Activated T-helper 2 cell treated with anti-CD3 and anti-CD28 coated beads, Interferon-gamma antibody, Interleukin-2, Interleukin-4, amounts not matched to agents 10 μg/mL and 5 μg/mL and 100 μg/mL, durations not matched to agents 14 hours and 24 hours and 36 hours (primary cell): ENCODE measurements at places on chromosomes 5 and 9.

DNA sequence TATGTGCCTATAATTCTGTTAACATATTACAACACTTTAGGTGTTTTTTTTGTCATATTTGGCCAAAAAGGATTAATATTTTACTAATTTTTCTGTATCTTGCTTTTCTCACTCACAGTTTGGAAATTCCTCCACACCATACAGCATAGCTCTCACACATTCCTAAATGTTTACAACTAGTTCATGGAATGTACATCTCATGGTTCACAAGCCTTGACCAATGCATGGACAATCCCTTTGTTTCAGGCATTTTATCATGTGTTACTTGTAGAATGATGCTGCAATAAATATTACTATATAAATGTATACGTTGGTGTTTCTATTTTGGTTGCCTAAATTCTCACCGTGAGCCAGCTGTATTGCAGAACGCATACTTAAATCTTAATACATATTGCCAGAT is 80.5 kb upstream of the SPATA31C2 start:
- no peak for DNase-seq

- no peak for DNase-seq
Observed at GRCh38 chr5:17890501-17890900, 256.2 kb downstream of the TAF11L14 start.

DNA sequence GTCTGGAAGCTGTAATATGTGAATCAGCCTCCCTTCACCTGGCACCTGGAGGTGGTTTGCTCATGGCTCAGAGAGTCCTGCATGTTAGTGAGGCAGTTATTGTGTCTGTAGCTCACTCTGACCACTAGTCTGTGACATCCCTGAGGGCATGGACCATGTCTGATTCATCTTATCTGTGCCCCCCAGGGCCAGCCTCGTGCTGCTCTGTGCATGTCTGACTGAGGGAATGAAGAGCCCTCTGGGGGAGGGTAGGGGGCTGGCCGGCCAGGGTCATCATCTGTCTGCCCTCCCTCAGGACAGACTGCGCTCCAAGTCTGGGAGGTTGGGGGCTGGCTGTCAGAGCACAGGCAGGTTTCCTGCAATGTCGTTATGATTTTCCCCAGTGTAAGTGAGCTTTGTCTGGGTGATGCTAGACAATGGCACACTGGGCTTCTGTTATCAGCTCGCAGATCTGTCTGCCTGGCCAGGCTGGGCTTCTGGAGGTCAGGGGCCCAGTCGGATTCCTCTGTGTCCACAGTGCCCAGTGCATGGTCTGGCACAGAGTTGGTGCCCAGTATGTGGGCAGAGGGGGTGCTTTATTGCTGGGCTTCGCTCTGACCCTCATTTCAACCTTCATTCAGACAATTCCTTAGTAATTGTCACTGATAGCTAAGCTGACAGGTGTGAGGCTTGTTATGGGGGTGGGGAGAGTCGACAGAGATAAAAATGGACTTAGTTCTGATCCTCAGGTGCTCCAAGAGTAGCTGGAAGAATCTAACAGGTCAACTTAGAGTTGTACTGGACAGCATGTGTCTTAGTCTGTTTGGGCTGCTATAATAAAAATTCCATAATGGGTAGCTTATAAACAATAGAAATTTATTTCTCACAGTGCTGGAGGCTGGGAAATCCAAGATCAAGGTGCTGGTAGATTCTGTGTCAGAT is 85.7 kb upstream of the SHB start:
- no peak for DNase-seq

- DNase-seq = no peak
Observed at GRCh38 chr5:72036951-72037350, 70.3 kb upstream of the MAP1B start.

- no peak for DNase-seq
Observed at GRCh38 chr9:133996531-133997520, 4.7 kb upstream of the VAV2 start.

- DNase-seq = no peak
Observed at GRCh38 chr9:125690679-125691078, 16.3 kb downstream of the MAPKAP1 start.

DNA sequence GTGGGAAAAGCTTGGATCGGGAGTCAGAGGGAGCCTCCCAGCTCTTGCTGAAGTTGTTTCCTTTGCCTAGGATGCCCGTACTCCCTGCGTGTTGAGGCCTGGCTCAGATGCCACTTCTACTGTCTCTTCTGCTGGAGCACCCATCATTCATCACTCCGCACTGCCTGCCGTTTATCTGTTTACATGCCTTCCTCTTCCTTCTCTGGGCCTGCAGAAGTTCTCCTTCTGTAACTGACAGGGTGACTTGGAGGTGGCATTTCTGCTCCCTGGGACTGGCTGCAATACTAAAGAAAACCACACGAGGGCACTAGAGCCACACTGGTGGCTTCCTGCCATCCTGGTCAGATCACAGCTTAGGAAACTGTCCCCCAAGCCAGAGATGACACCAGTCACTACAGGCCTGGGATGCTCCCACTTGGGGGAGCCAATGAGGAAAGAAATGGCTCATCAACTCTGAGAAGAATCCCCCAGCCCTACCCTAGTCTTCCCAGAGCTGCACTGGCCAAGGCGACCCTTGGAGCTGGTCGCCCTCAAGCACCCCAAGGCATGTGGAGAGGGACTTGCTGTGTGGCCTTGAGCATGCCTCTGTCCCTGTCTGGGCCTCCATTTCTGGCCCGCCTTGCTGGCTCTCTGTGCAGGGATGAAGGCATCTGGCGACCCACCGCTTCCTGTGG is 9.7 kb upstream of the SLC25A51 start:
- DNase-seq = peak; percentile 71

DNA sequence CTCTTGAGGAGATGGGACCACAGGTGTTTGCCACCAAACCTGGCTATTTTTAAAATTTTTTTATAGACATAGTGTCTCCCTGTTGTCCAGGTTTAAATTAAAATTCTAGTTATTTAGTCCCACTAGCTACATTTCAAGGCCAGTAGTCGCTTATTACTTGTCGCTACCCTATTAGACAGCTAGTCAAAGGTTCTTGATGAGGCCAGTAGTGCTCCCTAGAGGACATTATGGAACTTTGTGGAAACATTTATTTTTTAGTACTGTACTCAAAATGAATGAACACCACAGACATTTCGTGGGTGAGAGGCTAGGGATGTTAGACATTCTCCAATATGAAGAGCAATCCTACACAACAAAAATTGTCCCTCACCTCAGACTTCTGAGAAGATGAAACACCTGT is 14.4 kb upstream of the GRXCR2 start:
- no peak for DNase-seq

- DNase-seq = no peak
Observed at GRCh38 chr9:96605328-96605727, 14.3 kb downstream of the CDC14B start.

DNA sequence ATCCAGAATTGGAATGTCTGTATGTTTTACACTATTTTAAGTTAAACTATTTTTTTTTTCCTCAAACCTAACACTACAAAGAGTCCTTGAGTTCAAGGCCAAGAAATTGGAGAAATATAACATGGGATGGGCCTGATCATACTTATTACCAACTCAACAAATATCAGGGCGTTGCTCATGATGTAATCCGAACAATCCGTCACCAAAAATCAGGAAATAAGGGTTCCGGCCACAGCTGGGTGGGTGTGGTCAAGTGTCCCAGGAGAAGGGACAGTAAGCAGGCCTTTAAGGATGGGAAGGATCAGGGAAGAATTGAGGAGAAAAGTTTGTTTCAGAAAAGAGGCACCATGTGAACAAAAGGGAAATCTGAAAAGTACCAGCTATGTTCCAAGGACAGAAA is 29.8 kb downstream of the MED27 start:
- DNase-seq = no peak

DNA sequence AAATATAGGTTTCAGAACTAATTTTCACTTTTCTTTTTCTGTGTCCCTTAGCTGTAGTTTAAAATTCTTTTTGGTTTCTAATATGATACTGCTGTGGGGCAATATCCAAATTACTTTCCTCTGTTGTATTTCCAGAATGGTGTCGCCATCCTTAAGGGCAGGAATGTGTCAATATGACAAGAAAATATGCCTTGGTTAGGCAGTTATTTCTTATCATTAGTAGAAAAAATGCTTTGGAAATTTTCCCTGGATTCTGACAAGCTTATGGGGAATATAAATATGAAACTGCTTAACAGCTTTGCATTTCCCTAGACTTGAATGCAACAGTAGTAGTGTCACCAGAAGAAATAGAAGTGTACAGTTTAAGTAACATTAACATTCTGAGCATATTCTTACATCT is 29.4 kb downstream of the ANKRD34B start:
- no peak for DNase-seq

DNA sequence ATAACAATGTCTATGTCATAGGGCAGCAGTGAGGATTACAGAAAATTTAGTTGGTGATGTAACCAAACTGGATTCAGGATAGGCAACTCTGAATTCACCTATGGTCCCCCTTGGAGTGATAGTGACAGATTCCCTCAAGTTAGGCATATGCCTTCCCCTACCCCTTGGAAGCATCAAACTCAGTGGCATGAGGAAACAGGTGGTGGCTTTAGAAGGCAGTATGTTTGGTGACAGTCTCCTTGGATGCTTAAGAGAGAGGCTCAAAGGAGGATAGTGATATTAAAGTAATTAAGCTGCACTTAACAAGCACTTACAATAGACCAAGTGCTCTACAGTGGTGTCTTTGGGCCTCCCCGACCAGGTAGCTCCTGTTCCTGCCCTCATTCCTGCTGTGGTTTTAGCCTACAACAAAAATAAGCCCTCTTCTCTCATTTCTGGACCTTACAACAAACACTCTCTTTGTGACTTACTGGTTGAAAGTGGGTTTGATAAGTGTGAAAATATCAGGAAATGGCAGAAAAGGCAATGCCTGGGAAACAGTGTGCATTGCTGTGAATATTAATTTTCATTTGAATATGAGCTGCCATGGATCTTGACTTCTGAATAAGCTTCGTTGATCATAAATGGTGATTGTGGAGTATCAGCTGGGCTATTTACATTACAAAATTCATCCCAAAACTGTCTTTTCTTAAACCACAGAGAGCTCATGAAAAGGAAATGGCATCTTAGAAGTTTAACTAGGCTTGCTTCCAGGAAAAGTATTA is 29.2 kb downstream of the NR4A3 start:
- DNase-seq = no peak

DNA sequence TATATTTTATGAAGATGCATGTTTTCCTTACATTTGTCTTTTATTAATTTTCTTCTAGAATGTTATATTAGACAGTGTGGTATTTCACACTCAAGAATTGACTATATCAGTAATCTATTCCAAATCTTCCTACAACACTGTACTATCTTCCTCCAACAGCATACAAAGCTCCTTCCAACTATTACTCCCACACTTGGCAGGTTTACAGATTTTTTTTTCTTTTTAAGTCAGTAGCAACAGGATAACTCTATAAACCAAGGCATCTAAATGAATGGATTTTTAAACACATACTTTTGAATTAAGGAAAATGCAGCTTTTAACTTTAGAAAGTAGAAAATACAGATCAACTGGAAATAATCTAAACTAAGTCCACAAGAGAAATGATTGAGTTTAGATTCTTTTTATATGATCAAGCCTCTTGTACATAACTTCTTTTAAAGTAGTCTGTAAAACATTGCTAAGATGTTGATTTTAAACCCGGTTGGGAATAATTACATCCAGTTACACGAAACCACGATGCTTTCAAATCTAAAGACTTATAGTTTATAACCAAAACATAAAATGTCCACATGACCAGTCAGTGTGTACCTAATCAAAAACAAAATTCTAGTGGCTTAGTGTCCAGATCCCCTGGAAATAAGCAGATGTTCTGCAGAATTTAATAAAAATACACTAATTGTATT is 281.6 kb downstream of the ADAMTS6 start:
- no peak for DNase-seq

DNA sequence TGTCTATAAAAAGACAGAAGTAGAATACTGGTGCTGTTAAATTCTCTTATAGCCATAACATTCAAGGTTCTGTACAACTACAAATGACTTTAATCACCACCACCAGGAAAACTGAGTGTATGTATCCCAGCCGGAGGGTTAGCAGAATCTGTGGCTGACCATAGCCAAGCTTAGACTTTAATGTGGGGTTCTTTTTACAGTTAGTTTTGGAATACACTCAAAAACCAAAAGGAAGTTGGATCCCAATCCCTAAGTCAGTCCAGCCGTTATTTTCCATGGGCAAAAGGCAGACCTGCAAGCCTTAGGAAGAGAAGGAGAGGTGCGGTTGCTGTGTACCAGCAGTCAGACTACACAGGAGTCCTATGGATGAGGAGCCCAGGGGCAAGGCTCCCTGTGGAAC is 179.8 kb downstream of the ENC1 start:
- no peak for DNase-seq

GRCh38 chr5:181053488-181054121 is 13.5 kb downstream of the BTNL9 start:
- no peak for DNase-seq

DNA sequence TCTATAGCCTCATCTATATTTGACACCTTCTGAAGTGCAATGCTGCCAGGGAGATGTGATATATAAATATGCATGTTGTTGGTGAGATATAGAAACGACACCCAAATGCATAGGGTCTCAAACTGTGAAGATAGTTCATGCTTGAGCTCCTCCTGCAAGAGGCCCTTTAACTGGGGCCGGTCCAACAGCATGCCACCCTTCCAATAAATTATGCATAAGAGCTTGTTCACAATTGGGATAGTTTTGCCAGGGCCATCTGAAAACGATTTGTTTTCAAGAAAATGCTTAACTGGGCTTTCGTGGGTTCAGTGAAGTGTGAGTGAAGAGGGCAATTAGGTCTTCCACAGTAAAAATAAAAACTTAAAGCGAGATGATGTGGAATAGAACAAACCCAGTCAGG is 424.2 kb upstream of the WWC1 start:
- DNase-seq = no peak

- no peak for DNase-seq
Observed at GRCh38 chr9:129749575-129749974, 3.3 kb downstream of the PTGES start.

- no peak for DNase-seq
Observed at GRCh38 chr5:16229357-16229940, 49.9 kb upstream of the MARCHF11 start.

- DNase-seq = no peak
Observed at GRCh38 chr5:58462623-58463230, 2.8 kb upstream of the PLK2 start.

DNA sequence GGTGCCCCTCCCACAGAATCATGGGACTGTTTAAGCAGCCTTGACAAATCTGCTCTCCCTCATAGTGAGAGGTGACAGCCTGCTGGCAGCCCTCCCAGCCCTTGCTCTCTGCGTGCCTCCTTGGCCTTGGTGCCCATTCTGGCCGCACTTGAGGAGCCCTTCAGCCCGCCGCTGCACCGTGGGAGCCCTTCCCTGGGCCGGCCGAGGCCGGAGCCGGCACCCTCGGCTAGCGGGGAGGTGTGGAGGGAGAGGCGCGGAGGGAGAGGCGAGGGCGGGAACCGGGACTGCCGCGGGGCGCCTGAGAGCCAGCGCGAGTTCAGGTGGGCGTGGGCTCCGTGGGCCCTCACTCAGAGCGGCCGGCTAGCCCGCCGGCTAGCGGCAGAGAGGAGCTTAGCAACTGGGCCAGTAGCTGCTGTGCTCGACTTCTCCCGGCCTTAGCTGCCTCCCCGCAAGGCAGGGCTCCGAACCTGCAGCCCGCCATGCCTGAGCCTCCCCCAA is 125.9 kb upstream of the MYO10 start:
- no peak for DNase-seq

GRCh38 chr5:163504079-163504931 is 1.1 kb upstream of the MAT2B start:
- DNase-seq = peak; percentile 29
